Right renal pelvis (tissue), 4 donors: ENCODE measurements at places on chromosomes 3 and 15. TPM values are rescaled to one million over a fixed set of nuclear protein-coding genes. Genes with fewer than 3 reads are reported as not detected.
A peak's percentile ranks its signal among the peaks of the same experiment; 100 is the strongest.

CEMIP gene
- polyA plus RNA-seq: 4.0 TPM

GRCh38 chr3:139319428-139320402, 24.1 kb upstream of the MRPS22 start:
- no peak for DNase-seq

- no peak for DNase-seq
Measured at GRCh38 chr15:92907229-92907628, 7.1 kb downstream of the CHD2 start.

GRCh38 chr15:96054621-96055020, 275.9 kb upstream of the NR2F2 start:
- DNase-seq: no peak

SLC12A1 gene
- 470 TPM for polyA plus RNA-seq

DNA sequence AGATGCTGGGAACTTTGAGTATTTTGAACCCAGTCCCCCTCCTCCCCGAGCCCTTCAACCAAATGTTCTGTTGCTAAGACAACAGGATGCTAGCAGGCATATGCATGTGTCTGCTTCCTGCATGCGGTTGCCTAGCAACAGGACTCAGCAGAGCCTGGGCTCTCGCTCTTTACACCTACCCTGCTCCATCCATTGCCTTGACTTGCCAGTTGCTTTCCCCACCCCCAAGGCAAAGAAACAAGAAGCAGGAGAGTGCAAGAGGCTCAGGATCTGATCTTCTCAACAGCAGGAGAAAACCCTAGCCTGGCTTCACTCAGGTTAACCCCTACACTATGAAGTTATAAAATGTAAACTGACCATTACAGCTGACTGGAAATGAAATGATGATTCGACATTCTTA, 393.0 kb downstream of the IGSF11 start:
- peak; percentile 16 for DNase-seq

PRTG gene
- polyA plus RNA-seq: 13.7 TPM

DNA sequence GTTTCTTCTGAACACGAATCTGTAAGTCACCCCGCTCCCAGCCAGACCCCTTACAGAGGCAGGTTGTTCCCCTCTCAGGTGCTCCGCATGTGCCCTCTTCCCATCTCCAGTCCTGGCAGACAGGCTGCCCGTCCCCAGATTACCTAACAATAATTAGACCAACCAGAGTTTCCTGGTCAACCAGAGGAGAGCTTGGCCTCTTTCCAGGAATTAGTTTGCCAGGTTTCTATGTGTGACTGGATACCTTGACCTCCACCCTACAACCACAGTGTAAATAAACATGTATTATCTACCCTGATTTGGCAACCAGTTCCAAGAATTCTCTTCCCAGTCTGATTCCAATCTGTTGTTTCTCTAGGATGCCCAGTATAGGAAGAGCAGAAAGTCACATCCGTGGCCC, 178.0 kb upstream of the UMPS start:
- no peak for DNase-seq

GRCh38 chr3:108552267-108553159, 36.7 kb downstream of the CIP2A start:
- no peak for DNase-seq

DNA sequence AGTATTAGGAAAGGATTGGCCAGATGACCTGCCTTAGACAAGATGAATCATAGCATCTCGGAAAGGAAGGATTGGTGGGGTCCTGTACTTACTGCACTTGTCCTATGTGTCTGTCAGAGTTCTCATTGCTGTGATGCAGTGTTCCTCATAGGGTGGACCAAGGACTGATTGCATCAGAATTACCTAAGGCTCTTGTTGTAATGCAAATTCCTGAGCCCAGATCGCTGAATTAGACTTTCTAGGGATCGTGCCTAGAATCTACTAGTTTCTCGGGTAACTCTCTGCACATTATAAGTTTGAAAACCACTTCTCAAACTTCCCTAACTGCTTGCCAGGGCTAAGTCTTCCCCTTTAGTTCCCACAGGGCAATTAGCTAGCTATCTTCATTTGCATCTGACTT, 74.9 kb upstream of the SKOR1 start:
- no peak for DNase-seq

GRCh38 chr3:71723452-71724170, 1.6 kb downstream of the EIF4E3 start:
- no peak for DNase-seq

DNA sequence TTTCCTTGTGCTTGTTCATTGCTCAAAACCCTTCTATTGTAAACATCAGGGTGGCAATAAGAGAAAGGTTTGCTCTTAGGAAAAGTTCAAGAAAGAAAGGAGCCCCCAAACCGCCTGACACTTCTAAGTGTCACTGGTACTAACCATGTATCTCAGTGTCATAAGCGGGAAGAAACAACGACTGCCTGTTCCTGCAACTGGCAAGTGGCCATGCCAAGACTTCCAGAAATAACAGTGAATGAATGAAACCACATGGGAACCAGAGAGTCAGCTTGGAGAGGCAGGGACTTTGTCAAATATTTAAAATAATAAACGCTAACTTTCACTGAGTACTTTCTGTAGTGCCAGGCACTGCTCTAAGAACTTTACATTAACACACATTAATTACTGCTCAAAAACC, 1.1 kb downstream of the PLSCR2 start:
- no peak for DNase-seq

GRCh38 chr15:68637767-68638404, 59.1 kb downstream of the CORO2B start:
- no peak for DNase-seq

TCF12 gene
- polyA plus RNA-seq: 207 TPM

- no peak for DNase-seq
Measured at GRCh38 chr15:35850284-35850683, 304.3 kb upstream of the DPH6 start.

- DNase-seq: peak; percentile 50
Measured at GRCh38 chr3:120678331-120678947, 3.6 kb downstream of the HGD start.

DNA sequence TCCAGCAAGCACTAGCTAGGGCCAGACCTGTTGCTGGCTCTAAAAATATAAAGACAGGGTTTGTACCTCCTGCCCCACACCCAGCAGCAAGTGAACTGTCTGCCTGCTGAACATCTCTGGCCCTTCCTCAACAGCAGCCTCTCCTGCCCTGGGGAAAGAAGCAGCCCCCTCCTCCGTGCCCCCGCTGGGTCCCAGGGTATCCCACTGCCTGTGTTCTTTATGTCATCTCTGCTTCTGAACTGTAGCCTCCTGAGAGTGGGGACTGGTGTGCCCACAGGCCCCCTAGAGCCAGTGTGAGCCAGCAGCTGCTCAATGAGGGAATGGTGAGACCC, 54.5 kb downstream of the ACAD9 start:
- no peak for DNase-seq

ZNF654 gene
- polyA plus RNA-seq: 22.9 TPM

CPNE9 gene
- polyA plus RNA-seq: 0.14 TPM

CADM2 gene
- polyA plus RNA-seq: 0.53 TPM

DNA sequence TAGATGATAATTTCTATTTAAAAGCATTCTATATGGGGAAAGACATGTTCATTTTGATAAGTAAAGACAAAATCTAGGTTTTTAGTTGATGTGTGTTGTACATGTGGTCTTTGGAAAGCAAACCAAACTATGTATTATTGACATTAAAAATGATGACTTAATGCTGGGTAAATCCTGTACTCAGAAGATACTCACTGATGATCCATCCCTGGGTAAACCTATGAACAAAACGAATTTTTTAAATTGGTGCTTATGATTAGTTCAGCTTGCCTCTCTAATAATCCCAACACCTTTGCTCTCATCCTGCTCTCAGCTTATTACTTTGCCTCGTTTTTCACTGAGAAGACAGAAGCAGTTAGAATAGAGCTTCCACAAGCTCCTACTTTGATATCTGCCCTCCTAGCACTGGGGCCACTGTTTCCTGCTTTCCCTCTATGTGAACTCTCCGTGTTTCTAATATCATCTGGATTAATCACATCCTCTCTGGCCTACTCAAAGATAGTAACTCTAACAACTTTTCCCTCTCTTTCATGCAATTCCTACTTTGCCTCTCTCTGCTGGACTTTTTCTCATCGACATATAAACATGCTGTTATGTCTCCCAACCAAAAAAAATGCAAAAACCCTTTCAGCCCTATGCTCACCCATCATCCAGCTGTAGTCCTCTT, 29.3 kb downstream of the RARRES1 start:
- no peak for DNase-seq

DNA sequence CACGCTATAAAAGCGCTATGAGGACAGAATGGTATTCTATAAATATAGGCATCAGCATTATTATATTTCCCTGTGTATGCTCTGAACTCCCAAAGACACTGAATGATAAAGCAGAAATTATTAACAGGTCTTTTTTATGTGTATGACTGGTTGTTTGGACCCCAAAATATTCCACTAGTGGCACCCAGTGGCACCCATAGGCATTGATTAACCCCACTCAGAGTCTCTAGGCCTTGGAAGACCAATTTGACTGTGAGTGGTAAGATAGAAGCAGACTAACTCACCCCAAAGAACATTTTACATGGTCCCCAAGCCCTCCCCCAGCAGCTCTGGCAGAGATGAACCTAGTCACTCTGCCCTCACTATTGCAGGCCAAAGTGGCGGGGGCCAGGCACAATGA, 45.4 kb upstream of the UBE2E1 start:
- no peak for DNase-seq

DNA sequence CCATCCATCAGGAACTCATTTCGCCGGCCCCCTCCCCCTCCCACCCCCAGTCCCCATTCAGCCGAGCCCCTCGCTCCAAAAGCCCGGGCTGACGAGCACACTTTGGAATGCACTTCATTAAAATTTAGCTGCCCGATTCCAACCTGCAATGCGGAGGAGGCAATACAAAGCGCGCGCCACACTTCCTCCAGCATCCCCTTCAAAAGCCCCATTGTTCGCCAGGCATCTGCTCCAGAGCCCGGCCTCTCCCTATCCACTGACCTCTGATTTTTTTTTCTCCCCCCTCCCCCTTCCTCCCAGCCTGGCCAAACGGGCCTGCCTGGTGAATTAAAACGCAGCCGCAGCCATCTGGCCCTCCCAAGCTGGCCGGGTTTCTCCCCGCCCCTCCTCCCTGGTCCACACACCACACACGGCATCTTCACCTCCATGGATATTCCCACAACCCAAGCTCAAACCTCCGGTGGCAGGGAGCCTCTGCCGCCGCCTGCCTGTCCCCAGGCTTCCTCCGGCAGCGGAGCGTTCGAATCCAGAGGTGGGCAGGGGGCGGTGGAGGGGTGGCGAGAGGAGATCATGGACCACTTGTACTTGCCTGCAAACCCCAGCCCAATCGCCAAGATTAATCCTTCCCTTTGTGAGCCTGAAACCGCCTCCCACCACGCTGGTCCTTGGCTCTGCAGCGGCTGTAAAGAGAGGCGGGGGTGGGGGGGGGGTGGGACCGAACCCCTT, 441.3 kb downstream of the MAGI1 start:
- DNase-seq: peak; percentile 35

DNA sequence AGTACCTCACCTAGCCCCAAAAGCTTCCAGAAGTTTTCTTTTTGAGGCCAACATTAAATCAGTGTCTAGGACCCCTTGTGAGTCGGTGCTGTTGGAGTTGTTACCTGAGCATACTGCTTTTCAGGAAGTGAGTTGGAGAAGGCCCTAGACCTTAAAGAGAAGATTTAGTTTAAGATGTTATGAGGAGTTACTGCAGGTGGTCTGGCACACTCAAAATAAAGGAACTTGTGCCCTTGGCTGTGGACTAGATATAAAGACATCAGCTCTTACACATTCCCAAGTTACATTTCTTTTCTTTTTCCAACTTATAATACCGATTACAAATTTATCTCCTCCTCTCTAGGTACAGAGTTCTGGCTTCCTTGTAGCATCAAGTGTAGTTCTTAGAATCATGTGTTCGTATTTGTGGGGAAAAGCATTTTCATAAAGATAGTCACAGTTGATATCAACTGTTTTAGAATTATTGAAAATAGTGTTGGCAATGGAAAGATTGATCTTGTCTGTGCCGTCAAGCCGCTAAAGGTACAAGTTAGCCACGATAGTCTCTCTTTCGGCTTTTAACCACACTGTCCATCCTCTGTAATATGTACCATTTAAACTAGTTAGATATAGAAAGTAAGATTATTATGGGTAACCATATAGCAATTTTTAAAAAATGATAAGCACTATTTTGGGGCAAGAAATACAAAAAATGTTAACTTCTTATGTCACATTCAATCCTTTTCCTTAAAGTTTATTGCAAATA, 8.6 kb downstream of the ZIC1 start:
- DNase-seq: no peak

- DNase-seq: no peak
Measured at GRCh38 chr15:77002436-77002835, 7.5 kb downstream of the PSTPIP1 start.

DNA sequence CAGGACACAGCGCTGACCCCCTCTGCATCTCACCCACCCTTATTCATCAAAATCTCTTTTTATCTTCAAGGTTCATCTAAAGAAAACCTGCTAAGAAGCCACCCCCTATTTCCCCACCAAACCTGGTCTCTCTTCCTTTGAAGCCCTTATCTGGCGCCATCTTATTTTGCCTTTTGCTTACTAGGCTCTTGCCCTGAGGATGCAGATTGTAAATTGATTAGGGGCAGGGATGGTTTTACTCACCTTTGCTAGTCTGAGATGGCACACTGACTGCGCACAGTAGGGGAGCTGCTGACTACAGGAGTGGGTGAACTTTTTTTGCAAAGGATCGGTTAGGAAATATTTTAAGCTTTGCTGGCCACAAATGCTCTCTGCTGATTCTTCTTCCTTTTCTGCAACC, 78.9 kb upstream of the BHLHE40 start:
- no peak for DNase-seq

DNA sequence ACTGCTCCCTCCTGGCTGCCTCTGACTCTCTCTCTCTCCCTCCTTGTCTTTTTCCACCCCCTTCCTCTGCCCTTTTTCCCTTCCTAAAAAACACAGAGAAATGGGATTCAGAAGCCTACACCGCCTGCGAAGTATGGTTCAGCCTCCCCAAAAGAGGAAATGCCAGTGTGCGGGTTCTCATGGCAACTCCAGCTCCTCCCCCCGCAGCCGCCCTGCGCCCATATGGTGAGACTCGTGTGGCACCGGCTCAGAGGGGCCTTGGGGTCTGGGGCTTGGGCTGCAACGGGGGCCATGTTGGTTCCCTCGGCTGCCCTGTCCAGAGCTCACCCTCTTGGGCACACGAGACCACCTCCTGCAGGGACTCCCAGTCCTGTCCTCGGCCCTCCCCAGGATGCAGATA, 23.6 kb upstream of the LINGO1 start:
- no peak for DNase-seq

NANOGP8 gene
- polyA plus RNA-seq: 0.29 TPM

DNA sequence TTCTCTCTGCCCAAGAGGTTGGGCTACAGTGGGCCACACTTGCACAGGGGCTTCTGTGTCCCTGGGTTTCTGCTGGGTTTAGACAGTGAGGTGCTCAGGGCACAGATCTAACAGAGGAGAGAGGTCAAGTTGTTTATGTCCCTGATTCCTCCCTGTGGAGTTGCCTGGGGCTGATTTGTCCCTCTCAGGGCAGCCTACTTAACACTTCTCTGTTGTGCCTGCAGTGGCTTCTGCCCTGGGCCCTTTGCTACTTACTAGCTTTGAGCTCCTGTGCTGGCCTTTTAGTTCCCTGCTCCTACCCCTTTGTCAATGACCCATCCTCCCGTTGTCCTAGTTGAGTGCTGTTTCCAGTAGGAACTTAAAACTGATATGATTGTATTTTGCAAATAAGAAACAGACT, 114.0 kb upstream of the RGMA start:
- no peak for DNase-seq

- DNase-seq: no peak
Measured at GRCh38 chr15:50476143-50476542, 51.9 kb downstream of the USP8 start.
